ENCODE measurements at places on chromosomes 2 and 18.
A peak's percentile ranks its signal among the peaks of the same experiment; 100 is the strongest.

GRCh38 chr2:136051001-136051724 lies 65.7 kb upstream of the DARS1 start:
- DNase-seq = no peak

GRCh38 chr2:66507673-66508201 lies 72.8 kb downstream of the MEIS1 start:
- DNase-seq = no peak

GRCh38 chr18:54157646-54158385 lies 66.7 kb downstream of the MBD2 start:
- DNase-seq = no peak

DNA sequence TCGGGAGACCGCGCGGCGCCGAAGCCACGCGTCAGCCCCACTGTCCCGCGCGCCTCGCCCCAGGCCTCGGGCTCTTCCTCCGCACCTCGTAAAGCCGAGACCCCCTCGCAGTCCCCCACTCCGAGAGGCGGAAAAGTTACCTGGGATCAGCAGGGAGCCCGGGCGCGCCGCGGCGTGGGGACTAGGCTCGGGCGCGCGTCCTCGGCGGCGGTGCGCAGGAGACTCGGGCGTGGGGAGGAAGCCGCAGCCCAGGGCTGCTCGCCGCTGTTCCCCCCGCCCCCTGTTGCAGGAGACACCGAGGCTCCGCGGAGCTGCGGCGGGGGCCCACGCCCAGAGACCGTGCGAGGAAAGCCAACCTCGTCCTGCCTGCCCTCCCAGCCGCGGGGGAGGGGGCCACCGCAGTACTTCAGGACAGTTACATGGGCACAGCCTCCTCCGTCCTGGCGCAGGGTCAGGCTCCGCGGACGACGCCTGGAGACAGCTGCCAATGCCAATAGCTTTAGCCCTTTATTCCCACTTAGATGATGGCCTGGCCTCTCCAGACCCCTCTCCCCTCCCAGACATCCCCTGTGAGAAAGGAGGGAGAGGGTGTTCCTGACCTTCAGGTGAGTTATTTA lies at the start of gene EPB41L3:
Gene EPB41L3 (minus strand): TSS at position 225 of the 617 bp plus-strand sequence. CDS start 54,814 bp downstream, outside the sequence.
- no peak for DNase-seq

- DNase-seq = no peak
Measured at GRCh38 chr2:120831891-120832290, 96.2 kb downstream of the GLI2 start.

DNA sequence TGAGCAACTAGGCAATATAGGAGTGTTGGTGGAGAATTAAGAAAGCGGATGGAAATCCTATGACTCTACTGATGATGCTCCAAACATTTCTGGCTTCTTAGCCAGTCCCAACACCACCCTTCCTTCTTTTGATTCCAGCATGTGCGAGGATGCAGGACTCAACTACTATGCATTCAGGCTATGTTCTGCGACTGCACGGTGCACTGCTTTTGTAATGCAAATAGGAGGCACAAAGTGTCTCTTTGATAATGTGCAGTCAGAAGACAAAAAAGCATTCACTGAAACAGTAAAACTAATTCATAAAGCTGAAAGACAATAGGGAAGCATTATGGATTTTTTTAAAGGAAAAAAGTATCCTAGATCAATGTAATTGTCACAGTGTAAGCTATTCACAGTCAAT lies 106.7 kb downstream of the MEIS1 start:
- no peak for DNase-seq

- DNase-seq = no peak
Measured at GRCh38 chr18:79491081-79491551, 95.4 kb downstream of the NFATC1 start.

DNA sequence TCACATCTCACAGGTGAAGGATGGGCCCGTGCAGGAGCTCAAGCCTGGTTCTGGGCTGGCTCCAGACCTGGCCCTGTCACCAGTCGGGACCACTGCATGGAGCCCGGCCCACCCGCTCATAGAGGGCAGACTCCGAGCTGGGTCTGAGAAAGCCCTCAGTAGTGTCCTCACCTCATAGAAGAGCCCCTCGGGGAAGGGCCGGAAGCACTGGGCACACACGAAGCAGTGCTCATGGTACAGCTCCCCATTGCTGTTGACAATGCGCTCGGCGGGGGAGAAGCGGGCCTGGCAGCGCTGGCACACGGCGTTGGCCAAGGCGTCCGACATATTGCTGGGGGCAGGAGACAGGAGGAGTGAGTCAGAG lies 11.3 kb downstream of the GPR17 start:
- no peak for DNase-seq

DNA sequence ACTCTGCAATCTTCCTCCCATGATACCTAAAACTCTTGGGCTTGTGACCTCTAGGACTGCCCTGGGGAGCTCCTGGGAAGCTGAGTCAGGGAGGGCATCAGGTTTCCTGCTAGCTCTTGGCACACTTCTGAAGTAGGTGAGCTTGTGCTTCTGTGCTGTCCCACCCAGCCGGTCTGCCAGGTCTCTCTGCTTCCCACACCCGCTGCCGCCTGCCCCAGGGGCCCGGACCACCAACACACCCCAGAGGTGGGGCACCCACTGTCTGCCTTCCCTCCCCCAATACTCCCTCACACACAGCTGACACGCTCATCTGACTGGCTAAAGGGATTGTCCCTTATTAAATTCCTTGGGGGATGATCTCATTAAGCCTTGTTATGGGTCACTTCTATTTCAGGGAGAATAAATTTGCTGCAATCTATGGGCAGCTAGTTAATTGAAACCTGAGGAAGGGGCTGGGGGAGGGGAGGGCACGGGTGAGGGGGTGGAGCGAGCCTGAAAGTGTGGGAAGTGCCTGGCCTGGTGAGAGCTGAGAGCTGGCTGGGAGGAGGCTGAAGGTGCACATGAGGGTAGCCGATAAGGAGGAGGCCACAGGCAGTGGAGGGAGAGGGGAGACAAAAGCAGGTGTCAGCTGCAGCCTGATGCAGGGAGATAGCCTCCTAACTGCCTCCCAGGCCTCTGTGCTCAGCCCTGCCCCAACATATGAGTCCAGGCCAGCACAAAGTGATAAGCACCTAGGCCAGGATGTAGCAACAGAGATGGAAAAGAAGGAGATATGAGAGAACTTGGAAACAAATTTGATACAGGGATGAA lies 48.8 kb downstream of the HAUS1 start:
- peak; percentile 76 for DNase-seq

DNA sequence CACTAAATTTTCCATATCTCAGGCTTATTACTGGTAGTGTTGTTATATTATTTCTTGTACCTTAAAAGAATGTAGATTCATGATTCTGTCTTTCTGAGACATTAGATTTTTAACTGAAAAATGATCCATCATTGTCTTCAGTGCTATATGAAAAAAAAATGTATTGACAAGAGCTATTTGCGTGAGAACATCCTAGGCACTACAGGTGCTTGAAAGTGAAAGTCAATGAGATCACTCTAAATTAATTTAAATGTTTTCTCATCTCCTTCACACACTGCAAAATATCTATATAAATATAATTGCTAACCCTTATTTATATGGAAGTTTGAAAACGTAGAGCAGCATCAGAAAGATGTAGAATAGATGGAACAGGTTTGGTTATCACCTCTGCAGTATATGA lies 684.6 kb downstream of the TRIB2 start:
- no peak for DNase-seq

- DNase-seq = no peak
Measured at GRCh38 chr2:98893911-98894321, 42.1 kb downstream of the CRACDL start.

DNA sequence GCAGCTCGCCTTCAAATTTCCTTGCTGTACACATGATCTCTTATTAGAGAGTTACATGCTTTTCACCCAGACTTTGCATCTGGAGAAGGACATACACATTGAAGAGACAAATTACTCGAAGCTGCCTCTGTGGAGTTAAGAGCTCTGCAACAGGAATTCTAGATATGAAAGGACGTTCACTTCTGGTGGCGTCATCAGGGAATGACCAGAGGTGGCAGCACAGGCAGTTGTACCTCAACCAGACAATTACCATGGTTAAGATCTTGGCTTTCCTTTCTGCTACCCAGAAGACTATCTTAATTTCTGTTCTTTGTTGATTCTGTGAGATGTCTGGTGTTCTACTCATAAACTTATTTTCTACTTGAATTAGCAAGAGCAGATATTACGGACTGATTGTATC lies 39.1 kb upstream of the MC4R start:
- no peak for DNase-seq

GRCh38 chr18:35083174-35083712 lies 42.0 kb downstream of the MAPRE2 start:
- DNase-seq = no peak

DNA sequence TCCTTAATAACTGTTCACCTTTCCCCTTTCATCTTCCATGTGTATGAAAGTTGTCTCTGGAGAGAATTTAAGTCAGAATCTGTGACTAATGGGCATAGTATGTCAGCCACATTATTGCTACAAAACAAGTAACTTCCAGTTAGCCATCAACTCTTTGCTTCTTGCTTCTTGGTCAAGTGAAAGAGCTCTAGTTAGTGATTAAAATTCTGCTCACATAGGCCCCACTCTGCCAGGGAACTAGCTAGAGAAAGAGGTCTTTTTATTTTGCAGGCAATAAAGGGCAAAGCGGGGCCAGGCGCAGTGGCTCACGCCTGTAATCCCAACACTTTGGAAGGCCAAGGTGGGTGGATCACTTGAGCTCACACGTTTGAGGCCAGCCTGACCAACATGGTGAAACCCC lies 64.6 kb downstream of the COLEC12 start:
- DNase-seq = peak; percentile 69

DNA sequence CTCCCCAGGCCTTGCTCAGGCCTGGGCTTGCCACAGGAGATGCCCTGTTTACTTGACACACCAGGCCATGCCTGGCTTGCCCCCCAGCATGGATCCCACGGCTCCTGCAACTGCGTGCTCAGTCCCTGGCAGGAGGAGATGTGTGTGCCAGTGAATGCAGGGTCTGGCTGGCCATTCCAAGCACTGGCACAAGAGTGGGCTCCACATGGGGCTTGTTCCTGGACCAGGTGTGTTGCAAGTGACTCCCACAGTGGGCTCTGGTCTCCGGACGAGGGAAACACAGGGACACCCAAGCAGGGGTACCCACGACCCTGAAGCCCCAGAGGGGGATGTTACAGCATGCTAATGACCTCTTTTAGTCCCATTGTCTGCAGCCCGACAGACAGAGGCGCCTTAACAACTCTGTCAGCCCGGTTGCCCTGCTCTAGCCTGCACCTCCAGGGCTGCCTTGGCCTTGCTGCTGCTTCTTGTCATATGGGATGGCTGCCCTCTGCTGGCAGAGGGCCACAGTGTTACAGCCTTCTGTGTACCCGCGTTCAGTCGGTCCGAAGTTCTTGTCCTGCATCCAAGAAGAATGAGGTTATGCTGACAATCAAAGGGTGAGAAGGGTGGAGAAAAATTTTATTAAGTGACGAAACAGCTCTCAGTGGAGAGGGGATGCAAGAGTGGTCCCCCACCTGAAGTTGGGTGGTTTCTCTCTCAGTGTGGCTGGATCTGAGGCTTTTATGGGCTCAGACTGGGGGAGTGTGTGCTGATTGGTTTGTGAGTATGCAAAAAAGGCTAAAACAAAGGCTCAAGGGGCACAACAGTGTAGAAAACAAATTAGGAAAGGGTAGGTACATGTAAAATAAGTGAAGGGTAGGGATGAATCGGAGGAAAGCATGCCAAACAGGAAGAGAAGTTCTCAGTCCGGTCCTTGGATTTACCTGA lies 180.4 kb downstream of the MBD5 start:
- no peak for DNase-seq

DNA sequence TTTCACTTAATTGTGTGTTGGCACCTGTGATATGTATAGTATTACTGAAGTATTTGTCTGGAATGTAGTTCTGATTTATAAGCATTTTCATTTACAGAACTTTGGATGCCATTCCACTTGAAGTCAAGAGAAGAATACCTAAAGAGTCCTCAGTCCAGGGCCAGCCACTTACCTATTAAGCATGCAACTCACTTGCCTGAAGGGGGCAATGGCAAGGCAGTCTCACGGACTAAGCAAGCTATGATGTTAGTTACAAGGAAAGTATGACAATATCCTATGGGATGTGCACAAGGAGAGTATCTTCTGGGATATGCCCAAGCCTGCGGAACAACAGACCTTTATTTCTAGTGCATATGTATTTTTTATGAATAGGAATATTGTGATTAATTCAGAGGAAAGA lies 369.4 kb upstream of the GCFC2 start:
- no peak for DNase-seq

Measured in RCC 7860 (cell line).